ENCODE measurements at places on chromosomes 7 and 10.

DNA sequence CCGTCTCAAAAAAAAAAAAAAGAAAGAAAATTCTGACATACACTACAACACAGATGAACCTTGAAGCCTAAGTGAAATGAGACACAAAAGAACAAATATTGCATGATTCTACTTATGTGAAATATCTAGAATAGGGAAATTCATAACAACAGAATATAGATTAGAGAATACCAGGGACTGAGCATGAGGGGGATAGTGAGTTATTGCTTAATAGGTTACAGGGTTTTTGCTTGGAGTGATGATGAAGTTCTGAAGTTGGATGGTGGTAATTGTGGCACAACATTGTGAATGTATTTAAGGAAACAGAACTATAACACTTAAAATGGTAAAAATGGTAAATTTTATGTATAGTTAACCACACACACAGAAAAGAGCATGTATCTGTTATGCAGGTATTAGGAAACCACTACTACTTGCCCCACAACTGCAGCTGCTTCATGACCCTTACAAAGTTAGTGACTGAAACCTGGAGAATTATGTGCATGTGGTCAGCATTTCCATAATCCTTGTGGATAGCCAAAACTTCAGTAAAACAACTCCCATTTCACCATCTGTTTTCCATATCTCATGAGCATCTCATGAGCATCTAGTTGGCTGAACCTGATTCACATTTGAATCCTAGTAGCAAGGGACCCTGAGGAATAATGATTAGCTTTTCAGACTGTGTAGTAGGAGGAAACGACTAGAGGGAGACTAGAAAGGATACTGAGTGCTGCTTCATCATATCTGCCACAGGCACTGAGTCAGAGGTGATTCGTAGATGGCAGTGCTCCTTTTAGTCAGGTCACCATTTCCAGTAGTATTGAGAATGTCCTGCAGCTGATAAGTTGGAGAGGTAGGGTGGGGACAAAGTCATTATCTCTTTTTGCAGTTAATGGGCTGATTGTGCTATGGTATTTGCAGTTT, 26.3 kb downstream of the SAMD8 start:
- DNase-seq = no peak

DNA sequence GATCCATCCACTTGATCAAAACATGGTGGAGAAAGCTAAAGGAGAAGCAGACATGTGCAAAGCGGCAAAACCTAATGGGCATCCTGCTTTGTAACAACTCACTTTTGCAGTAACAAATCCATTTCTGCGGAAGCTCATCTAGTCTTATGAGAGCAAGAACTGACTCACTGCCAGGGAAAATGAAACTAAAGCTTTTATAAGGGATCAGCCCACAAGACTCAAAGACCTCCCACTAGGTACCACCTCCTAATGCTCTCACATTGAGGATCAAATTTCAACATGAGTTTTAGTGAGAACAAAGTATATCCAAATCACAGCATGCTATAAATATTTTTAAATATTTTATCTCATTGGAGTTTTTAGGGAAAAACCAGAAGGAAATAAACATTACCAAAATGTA, 120.1 kb upstream of the GNAI1 start:
- no peak for DNase-seq

DNA sequence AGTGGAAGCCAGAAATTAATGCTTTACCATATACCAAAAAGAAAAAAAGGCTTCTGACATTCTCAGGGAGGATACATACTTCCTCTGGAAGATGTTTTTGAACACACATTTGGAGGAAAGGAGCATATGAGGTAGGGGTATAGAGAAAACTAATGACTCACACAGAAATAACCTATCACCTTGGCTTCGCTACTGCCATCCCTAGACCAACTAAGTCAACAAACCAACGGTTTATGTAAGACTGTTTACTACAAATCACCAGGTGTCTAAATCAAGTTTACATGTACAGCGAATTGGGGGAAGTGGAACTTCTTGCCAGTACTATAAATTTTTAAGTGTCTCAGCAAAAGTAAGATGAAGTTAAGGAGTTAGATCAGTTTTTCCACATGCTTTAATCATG, 96.9 kb downstream of the NT5C2 start:
- no peak for DNase-seq

DNA sequence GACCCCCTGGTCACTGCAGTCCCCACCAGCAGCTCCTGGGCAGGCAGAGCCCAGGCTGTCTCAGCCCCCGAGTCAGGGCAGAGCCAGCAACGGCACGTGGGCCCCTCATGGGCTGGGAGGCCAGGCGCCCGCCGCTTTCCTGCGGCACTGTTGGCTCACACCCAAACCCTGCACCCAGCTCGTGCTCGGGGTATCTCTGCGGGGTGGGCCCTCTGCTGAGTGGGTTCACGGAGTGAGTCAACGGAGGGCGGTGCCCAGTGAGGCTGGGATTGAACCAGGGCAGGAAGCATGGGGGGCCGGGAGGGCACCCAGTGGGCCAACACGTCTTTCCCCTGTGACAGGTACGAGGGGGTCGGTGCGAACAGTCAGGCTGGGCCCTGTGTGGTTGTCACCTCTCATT, 28.9 kb downstream of the ADAP1 start:
- DNase-seq = peak; percentile 74

- DNase-seq = no peak
These were observed 7.1 kb downstream of the HECW1 start for GRCh38 chr7:43119371-43120075.

DNA sequence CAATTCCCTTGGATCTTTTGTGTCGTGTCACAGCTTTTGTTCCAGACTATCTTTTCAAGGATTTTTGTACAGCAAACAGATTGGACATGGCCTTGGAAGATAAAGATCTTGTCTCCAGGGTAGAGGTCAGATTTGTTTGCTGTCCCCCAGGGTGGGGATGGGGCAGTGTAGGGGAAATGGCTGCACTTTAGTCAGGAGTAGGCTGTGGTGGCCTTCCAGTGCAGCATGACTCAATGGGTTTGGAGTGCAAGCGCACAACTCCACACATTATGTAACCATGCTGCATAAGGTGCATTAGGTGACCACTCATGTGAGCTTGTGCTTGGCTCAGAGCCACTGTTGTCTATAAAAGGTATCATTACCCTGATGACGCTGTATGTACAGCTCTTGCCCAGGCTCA, 23.9 kb upstream of the ADAMTS14 start:
- DNase-seq = no peak

DNA sequence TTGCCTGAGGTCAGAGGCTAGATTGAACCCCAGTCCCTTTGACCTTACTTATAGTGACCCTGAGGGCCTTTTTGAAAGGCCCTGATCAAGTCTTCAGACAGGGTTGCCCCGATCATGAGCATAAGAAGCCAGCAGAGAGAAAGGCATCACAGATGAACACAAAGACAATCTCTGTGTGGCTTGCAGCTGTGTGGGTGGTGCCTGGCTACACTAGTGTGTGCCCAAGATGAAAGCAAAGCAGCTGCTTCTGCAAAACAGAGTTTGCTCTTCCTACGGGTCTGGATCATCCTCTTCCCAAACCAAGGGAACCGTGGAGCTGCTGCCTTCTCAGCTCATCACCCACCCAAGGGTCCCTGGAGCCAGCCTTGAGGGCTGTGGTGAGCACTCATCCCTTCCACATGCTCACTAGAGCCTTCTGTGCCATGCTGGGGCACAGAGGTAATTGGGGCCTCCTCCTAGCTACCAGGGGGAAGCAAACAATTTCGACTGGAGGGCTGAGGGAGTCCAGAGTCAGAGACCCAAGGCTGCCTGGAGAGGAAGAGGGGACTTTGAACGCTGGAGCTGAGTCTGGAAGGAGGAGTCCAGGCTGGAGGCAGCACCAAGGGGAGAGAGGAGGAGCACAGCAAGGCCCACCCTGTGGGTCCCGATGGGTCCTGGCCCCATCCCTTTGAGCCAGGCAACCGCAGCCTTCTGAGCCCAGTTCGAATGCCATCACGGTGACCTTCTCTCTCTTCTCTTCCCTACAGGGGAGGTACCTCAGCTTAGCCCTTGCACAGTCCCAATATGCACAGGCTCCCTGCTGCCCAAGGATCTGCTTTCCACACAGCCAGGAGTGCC, 42.3 kb downstream of the ANTXRL start:
- DNase-seq = no peak

- no peak for DNase-seq
These were observed 115.1 kb downstream of the CCNY start for GRCh38 chr10:35451151-35452016.

- DNase-seq = no peak
These were observed 961.8 kb upstream of the CELF2 start for GRCh38 chr10:10055656-10056442.

- DNase-seq = no peak
These were observed 75.0 kb upstream of the SFMBT2 start for GRCh38 chr10:7485799-7486198.

- peak; percentile 23 for DNase-seq
These were observed 10.3 kb downstream of the HUS1 start for GRCh38 chr7:47968847-47969774.

GRCh38 chr10:57098146-57098545, 737.1 kb upstream of the ZWINT start:
- no peak for DNase-seq

DNA sequence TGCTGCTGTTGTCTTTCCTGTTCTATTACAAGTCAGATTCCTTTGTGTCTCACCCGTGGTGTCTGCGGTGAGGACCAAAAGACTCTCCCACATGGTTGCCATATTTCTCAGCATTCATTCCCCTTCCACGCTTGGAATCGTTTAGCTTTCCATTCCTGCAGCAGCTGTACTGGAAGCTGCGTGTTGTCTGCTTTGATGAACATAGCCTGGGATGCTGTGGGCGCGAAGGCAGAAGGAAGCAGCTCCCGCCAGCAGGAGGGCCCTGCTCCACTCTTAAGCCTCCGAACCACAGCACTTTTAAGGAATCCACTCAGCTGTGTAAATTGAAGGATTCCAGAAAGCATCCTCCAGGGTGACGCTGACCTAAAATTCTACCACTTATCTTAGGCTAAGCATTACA, 303.6 kb upstream of the PITRM1 start:
- DNase-seq = no peak

DNA sequence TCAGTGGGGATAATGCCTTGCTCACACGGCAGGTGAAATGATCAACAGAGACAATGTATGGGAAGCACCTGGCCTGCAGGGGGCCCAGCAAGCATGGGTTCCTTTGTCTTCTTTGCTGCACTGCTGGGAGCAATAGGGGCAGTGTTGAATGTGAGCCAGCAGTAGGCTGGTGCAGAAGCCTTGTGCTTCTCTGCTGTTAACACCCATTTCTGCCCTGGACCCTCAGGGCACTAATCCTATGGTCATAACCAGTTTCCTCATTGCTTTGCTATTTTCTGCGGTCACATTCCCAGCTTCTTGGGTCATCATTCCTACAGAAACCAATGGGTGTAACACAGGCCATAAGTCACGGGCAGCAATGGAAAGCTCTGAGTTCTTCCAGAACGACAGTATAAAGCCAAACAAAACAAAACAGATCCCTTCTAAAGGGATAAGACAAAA, 10.9 kb upstream of the LGI1 start:
- DNase-seq = no peak

- no peak for DNase-seq
These were observed 58.8 kb downstream of the STEAP1B start for GRCh38 chr7:22441157-22441556.

DNA sequence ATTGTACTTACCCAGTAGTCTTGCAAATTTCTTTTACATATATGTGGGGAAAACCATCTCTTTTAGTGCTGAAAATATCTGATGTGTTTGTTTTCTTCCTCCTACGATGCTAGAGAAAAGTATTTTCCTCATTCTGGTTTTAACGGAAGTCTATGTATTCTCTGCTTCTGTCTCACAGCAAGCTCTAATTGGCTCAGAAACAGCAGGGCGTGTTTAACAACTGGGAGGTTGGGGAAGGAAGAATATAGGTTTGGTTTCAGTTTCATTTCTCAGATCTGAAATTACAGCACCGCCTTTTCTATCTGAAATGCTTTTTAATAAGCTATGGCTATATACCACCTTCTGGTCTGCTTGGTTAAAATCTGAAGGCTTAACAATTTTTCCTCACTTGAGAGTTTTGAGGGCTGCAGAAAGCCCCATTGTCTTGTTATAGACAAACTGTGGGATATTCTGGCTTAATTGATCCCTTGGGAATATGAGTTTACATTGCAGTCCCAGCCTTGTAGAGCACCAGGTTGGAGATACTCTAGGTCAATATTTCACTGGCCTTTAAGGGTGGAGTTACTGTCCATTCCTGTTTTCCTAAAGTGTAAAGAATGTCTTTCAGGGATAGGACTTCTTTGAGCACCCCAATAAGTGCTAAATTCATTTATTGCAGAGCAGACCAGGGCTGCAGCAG, at the start of gene SAMD9:
SAMD9 (minus strand) TSS at position 128 of the 679 bp plus-strand sequence. CDS start 11,882 bp downstream, outside the sequence.
- DNase-seq = peak; percentile 47

DNA sequence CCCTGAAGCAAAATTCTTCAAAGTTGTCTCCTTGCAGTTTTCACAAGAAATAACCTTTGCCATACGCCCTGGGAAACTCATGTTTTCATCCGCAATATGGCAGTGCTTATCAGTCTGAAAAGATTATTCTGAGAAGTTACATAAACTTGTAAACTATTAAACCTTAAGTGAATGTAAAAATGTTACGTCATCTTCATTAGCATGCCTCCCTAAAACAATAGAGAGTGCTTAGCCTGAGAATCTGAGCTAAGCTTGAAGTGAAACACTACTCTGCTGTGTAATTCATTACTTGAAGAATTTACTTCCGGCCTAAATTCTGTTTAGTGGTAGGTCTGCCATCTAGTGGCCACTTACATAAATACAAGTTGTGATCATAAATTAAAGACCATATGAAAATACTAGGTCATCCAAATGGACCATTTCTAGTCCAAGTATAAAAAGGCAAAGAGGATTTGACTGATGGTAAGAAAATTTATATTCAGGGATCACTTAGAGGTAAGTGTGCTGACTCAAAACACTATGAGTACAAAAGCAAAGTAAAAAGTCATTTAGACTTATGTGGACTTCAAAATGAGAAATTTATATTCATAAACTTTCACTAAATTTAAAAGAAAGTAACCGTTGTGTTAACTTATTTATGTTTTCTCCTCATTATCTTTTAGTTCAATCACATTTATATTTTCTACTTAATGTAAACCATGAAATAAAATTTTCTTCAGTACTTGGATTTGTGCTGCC, 745.1 kb upstream of the LRRTM3 start:
- DNase-seq = peak; percentile 42

GRCh38 chr7:100764841-100765240, 31.4 kb downstream of the ZAN start:
- no peak for DNase-seq

DNA sequence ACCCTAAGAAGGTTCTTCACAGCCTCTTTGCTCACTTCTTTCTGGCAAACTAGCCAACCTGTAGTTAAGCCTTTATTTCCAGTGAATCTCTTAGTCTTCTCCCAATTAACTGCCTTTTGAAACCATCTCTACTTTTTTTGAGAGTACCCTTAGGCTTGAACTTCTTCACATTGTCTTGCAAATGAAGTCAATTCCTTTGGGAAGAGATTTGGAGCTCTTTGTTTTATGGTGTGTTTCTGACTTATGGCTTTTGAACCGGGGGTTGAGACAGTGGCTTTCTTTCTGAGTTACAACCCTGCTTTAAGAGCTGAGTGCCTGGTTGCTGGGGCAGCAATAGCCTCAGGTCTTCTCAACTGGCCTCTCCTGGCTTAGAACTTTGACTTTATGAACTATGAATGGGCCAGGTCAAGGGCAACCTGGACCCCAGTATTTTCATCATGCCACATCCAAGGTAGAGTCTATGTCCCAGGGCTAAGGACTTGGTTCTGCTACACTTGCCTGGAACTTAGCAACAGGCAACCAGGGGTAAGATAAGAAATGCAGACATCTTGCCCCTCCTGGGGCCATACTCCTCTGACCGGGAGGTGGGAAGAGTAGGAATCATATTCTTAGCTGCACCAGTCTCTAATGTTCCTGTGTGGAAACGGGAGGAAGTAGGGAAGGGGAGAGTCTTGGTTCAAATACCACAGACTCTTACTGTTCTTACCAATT, 53.0 kb downstream of the SP4 start:
- DNase-seq = no peak
